Globus pallidus (tissue), 1 donor: ENCODE measurements at places on chromosomes 3 and 15.

GRCh38 chr3:190696777-190697501 is 165.6 kb downstream of the GMNC start:
- peak; percentile 19 for DNase-seq

- DNase-seq: no peak
Measured at GRCh38 chr15:45182996-45183395, 4.8 kb downstream of the SHF start.

- no peak for DNase-seq
Measured at GRCh38 chr3:112776836-112777235, 69.8 kb downstream of the CD200R1L start.

- DNase-seq: peak; percentile 96
Measured at GRCh38 chr3:39460677-39461076, 6.8 kb upstream of the MOBP start.

GRCh38 chr3:17629400-17629799 is 113.0 kb downstream of the TBC1D5 start:
- no peak for DNase-seq

DNA sequence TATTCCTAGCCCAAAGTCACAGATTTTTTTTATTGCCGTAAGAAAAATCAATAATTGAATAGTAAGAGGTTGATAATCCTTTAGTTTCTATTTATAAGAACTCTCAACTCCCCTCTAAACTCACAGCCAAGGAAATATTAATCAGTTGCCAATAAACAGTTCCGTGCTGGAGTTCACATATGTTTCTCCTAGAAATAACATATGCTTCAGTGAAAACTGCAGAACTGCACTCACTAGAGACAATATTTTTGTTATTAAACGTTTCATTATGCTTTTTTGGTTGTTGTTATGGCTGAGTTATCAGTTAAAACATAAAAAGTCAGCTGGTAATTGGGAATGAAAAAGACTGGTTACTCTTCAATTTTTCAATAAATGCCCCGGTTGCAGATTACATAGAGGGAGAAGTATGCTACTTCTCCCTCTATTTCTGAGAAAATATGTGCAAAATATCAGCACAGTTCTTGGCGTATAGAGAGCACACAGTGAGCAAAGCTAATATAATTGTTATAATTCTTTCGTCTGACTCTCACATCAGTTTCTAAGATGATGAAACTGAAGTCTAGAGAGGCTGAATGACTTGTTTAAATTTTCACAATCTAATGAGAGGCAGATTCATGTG is 781.2 kb upstream of the GRM7 start:
- DNase-seq: no peak

DNA sequence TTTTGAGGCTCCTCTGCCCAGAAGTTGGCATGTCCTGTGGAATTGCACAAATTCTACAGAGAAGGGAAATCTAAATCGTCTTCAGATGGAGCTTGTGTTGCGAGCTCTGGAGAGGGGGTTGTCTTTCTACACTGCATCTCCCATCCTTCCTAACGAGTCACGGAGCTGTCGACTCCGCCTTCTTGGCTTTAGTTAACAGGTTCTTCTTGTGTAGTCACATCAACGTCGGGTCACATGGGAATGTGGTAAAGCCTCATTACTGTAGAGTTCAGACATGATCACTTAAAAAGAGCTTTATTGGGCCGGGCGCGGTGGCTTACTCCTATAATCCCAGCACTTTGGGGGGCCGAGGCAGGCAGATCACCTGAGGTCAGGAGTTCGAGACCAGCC is 60.0 kb downstream of the DNASE1L3 start:
- no peak for DNase-seq

DNA sequence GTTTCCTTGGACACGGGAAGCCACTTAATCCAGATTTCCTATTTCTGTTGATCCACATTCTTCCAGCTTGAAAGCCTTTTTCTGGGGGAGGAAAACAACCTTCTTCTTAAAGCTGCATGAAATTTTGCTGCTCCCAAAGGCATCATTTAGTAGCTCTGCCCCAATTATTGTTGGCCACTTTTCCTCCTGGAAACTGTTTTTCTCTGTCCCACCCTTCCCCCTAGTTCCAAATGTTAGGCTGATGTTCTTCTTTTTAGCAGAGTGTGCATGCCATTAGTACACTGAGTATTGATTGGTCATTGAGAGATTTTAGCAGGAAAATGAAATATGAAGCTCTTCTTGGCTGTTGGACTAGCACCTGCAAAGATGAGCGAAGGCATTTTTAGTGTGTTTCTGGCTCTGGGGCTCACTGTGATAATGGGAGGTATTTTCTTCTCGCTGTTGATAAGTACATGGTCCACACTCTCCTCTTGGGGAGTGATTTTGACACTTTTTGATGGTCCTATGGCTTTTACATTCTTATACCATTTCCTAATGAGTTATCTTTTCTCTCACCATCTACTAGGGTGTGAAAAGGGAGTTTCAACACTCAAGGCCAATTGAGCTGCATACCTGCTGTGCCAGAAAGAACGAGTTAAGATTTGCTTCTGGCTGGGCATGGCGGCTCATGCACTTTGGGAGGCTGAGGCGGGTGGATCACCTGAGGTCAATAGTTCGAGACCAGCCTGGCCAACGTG is 200.5 kb downstream of the PTPRG start:
- no peak for DNase-seq

- no peak for DNase-seq
Measured at GRCh38 chr3:195118671-195119070, 152.3 kb downstream of the XXYLT1 start.

- no peak for DNase-seq
Measured at GRCh38 chr3:12798559-12799179, 2.2 kb downstream of the CAND2 start.

- no peak for DNase-seq
Measured at GRCh38 chr15:56086566-56086965, 93.2 kb upstream of the NEDD4 start.

DNA sequence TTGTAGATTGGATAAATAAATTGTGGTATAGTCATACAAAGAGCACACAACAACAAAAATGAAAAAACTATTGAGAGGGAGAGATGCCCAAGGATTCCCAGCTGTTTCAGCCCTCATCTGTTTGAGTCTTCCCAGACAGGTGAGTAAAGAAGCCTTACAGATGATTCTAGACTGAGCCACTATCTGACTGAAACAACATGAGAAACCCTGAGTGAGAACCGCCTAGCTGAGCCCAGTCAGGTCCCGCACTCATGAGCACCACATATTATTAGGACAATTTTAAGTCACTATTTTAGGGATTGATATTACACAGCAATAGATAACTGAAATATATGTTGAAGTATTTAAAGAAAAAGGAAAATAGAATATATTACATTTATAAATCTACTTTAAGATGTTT is 19.0 kb downstream of the POPDC2 start:
- DNase-seq: no peak

GRCh38 chr3:122945230-122945629 is 82.3 kb downstream of the SEMA5B start:
- no peak for DNase-seq

DNA sequence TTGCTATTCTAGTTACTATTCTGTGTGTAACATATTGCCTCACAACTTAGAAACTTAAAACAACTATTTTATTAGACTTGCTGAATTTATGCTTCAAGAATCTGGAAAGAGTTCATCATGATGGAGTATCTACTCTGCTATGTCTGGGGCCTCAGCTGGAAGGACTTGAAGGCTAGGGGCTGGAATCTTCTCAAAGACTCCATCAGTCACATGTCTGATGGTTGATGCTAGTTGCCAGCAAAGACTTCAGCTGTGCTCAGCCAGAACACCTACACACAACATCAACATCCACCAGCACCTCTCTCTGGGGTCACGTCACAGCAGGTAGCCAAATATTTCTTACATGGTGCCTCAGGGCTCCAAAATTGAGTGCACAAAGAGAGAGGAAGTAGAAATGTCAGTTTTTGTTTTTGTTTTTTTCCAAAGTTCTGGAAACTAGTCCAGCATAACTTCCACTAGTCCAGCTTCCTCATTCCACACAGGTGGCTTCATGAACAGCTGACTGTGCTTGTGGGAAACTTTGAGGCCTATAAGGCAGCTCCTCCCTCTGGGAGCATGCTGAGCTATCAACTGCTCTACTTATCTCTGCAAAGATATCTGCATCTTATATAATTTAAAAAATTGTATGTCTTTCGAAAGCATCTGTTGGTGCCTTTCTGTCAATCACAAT is 325.4 kb upstream of the AGTR1 start:
- no peak for DNase-seq

DNA sequence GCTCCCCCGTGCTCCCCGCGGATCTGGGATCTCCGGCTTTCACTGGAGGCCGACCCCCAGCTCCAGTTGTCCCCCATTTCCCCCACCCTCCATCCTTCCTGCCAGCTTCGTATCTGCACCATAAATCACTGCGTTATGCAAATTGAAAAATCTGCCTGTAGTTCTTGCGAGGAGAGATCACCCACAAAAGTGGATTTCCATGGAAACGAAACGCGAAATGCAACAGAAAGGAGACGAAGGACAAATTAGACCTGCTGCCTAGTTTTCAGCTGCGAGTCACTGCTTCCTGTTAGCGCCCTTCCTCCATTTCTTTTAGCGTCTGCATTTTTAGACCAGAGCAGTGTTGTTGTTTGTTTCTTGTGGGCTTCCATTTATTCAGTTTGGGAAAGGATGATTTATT is 127.1 kb upstream of the ATP10A start:
- no peak for DNase-seq

- DNase-seq: no peak
Measured at GRCh38 chr3:141430316-141430715, 56.5 kb upstream of the RASA2 start.

DNA sequence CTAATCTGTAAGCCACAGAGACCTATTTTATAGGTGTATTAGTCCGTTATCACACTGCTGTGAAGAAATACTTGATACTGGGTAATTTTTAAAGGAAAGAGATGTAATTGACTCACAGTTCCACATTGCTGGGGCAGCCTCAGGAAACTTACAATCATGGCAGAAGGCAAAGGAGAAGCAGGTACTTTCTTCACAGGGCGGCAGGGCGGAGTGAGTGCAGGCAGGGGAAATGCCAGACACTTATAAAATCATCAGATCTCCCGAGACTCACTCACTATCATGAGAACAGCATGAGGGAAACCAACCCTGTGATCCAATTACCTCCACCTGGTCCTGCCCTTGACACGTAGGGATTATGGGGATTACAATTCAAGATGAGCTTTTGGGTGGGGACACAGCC is 108.7 kb downstream of the GALK2 start:
- no peak for DNase-seq

GRCh38 chr3:42127226-42127625 is 36.1 kb downstream of the TRAK1 start:
- DNase-seq: no peak

- no peak for DNase-seq
Measured at GRCh38 chr3:45719655-45720487, 30.7 kb downstream of the SACM1L start.

- DNase-seq: no peak
Measured at GRCh38 chr3:117322866-117323265, 613.3 kb downstream of the TUSC7 start.

- DNase-seq: peak; percentile 70
Measured at GRCh38 chr3:52277071-52277964, 1.1 kb downstream of the WDR82 start.

DNA sequence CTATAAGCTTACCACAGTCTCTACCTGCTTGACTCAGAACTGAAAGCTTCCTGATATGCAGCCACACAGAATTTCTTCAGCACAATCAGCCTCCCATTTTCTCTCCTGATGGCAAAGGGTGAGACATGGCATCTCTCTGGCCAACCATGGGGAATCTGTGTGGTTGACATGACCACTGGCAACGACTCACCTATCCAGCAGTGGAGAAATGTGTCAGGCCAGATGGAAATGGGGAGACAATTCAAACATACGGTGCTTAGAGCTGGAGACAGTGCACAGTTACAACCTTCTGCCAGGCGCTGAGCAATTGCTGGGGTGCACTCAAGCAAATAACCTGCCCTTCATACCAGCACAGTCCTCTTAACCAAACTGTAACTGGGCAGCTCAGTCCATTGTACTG is 3.6 kb downstream of the ZNF385D start:
- no peak for DNase-seq

DNA sequence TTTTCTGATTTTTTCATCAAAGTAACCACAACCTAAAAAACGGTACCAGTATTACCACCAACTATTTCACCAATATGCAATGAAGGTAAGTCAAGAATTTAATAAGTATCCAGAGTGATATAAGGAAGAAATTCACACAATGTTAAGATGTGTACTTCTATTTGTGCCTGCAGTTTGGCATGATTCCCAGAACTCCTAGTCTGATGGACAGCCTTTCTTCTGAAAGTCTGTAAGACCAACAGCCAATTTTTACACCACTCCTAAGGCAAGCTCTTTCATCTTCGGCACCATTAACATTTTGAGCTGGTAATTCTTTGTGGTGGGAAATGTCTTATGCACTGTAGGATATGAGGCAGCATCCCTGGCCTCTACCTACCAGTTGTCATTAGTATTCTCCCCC is 108.3 kb downstream of the VPS13C start:
- DNase-seq: peak; percentile 9

DNA sequence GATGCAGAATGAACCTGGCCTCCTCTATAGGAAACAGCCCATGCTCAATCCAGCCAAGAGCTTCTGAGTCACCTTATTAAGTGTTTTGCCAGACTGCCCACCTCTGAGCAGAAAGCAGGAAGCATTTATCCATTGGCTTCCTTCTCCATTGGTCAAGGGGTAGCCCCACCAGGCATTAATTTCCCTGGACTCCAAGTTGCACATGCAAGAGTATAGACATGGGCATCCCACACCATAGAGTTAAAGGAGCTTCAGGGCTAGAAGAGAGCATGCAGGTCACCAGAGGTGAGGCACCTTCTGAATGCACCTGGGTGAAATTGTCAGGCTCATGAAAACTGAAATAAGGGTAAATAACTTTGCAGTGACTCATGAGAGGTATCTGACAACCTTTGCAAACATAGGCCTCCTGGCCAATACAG is 230.8 kb upstream of the STAC start:
- no peak for DNase-seq

DNA sequence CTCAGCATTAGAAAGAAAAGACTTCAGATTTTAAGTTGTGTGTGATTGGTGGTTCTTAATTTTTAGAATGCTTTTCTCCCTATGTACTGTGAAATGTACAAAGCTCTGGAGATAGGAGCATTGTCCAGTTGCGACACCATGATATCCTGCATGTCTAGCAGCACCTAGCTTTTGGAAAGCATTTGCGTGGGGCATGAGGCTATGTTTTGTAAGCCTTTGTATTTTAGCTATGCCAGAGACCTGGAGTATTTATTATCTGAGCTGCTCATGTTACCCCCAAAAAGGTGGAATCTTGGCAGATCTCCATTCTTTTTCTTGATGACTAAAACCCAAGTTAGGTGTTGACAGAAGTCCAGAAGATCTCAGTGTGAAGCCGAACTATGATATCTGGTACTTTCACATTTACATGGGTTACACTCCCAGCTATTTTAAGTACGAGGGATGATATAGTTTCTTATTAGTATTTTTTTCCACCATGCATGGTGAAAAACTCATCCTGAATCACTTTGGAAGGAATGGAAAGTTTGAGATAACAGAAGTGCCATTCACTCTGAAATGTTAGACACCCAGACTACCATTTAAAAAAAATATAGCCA is 126.7 kb upstream of the SAMMSON start:
- DNase-seq: no peak

GRCh38 chr3:171753665-171754408 is 56.4 kb downstream of the PLD1 start:
- DNase-seq: no peak

- no peak for DNase-seq
Measured at GRCh38 chr15:73303636-73304035, 65.1 kb downstream of the HCN4 start.

- no peak for DNase-seq
Measured at GRCh38 chr3:117263745-117264144, 554.2 kb downstream of the TUSC7 start.
